GM10248 (cell line): ENCODE measurements at places on chromosomes 7 and 10.

GRCh38 chr10:24008164-24009091, 200.5 kb upstream of the KIAA1217 start:
- DNase-seq: no peak

GRCh38 chr10:30553626-30554439, 75.7 kb downstream of the LYZL2 start:
- DNase-seq: no peak

GRCh38 chr10:5951721-5952407, 25.5 kb downstream of the IL15RA start:
- no peak for DNase-seq

GRCh38 chr7:77353407-77353721, 62.8 kb downstream of the GSAP start:
- no peak for DNase-seq

DNA sequence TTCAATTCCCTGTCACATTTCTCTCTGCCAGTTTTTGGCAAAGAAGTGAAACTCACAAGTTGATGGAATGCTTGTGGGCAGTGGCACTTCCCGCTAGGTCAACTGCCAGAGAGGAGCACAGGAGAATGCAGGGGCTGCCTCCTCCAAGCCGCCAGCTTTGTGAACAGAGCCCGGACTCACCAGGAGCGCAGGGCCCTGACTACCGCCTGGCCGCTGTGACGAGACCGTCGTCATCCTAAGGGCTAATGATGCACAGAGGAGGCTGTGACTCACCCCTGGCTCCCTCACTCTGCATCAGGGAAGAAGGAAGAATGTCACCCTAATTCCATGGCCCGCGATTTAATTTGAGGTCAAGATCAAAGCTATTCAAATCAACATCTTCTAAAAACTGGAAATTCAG, 123.9 kb downstream of the TAX1BP1 start:
- DNase-seq: no peak

- no peak for DNase-seq
These were observed 595.1 kb downstream of the PARD3 start for GRCh38 chr10:34219753-34220548.

DNA sequence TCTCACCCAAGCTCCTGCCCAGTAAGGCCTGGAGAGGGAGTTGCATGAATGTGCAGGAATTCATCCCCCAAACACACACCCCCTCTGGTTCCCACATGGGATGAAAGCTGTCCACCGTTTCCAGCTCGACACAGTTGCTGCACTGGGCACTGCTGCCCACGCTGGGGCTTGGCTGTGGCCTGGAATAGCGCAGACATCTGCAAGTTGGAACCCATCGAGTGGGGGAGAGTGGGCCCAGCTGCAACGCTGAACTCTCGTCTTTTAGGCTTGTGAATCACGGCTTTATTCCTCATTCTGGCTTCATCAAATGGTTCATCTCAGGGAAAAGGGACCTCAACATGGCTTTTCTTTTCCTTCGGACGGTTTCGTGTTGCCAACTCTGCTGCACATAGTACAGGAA, 264.7 kb downstream of the DNAJB6 start:
- DNase-seq: no peak

DNA sequence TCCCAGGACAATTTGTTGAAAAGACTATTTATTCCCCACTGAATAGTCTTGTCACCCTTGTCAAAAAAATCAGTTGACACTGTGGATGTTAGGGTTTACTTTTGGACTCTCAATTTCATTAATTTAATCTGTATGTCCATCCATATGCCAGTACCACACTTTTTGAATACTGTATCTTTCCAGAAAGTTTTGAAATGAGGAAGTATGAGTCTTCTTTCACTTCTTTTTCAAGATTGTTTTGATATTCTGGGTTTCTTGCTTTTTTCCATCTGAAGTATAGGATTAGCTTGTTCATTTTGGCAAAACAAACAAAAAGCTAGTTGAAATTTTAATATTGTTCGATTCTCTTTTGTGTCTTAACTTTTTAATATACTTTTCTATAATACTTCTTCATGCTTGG, 21.7 kb downstream of the KLHDC10 start:
- no peak for DNase-seq

- DNase-seq: no peak
These were observed 15.6 kb upstream of the PARP12 start for GRCh38 chr7:140078392-140078791.

DNA sequence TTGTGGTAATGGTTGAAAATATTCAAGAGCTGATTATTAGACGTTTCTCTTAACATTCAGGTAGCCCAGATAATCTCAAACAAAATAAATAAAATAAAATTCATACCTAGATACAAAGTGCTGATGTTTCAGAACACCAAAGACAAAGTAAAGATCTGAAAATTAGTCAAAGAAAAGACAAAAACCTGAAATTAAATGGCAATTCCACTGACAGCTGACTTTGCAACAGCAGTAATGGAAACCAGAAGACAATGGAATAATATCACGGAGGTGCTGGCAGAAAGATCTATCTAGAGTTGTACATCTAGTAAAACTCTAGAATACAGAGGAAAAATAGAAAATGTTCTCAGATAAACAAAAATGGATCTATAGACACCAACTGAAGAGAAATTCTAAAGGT, 58.0 kb upstream of the IKZF1 start:
- DNase-seq: no peak

DNA sequence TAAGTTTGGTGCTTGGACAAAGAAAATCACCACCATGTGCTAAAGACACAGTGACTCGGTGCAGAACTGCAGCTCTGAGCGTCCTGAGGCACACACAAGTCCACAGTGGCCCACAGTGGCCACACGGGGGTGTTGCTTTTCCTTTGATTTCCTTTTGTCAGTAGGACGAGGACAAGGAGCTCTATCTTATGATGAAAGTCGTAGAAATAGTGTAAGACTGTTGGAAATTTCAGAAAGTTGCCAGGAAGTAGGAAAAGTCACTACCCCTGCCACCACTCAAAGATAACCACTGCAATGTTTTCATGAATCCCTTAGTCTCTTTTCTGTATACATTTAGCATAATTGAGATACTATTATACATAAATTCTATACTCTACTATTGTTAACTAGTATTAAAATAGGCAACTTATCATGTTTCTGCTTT, 146.0 kb downstream of the TNS3 start:
- no peak for DNase-seq

- no peak for DNase-seq
These were observed 680.8 kb downstream of the LRMDA start for GRCh38 chr10:76111986-76112825.

DNA sequence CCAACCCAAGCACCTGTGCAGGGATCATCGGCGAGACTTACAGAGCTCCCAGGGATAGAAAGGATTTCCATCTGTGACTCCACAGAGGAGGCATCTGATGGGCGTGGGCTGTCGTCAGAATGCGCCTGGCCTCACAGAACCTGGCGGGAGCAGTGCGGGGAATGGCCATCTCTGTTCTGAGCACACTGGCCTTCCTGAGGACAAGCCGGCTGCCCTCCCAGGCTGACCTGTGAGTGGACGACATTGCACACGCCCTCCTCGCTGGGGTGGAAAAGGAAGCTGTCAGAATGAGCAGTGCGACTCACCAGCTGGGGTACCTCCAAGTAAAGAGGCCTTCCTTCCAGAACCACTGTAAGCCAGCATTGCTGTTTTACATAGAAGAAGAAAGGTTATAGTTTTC, 234.6 kb upstream of the PITRM1 start:
- no peak for DNase-seq

DNA sequence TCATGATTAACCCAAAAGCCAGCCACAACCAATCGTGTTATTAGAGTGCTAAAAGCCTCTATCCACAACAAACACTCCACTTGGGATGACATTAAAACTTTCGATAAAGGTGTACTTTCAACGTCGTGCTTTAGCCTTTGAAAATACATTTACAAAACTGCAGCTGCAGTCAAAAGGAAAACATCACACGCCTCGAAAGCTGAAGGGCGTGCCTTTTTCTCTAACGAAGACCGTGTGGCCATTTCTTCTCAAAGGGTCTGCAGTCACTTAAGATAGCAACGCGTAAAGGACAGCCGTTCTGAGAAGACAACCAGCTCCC, 1.1 kb downstream of the ARHGAP12 start:
- DNase-seq: no peak

DNA sequence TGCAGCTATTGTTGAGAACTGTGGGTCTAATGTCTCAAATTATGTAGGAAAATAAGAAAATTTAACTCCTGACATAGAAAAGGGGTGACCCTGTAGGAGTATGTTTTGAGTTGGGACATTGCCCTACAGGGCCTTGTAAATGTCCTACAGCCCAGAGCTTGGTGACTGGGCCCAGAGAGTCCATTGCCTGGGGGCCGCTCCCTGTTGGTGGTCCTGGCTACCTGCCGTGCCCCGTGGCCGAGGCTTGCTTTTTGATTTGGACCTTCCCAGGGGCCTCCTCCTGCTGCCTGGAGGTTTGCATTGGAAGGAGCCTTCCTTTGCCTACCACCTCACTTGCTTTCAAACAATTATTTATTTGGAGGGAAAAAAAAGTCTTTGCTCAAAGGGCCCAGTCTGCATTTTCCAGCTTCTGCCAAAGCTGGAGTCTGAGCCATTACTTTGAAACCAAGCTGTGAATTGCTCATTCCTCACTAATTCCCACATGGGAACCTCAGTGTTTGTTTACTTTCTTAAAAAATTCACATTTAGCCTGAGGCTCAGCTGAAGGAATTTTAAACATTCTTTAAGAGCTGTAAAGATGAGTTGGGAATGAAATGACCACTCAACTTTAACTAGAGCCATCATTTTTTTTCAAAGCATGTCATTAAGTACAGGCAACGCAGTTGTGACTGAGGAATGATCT, 355.0 kb downstream of the GLRX3 start:
- no peak for DNase-seq

DNA sequence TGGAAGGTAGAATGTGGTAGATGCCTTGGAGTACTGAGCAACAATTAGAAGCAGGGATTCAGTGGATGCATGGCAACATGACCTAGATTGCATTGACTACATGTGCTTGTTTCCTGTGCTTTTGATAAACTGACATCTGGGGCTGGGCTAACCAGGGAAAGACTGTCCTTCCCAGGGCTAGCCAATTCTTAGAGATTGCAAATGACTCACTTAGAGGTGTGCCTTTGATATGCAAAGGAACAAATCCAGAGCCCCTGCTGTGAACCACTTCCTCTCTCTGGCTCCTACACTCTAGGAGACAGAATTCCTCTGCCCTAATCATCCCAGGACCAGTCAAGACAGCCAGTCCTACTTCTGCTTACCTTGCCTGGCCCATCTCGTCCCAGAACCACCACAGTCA, 651.5 kb downstream of the LRMDA start:
- no peak for DNase-seq

DNA sequence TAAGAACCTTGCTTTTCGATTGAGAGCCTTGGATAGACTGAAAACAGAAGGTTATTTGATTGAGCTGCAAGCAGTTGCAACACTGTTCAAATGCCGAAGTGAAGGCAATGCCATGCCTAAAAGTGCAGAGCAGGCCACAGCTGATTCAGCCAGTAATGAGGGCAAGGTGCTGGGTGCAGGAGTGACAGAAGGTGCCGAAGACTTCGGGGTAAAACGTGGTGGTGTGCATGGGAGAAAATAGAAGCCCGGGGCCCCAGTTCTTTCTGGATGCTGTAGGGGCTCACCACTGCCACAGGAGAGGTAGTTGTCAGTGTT, 43.6 kb upstream of the GATAD1 start:
- no peak for DNase-seq

GRCh38 chr10:30491916-30492515, 58.0 kb downstream of the MAP3K8 start:
- no peak for DNase-seq

- DNase-seq: no peak
These were observed 328.4 kb downstream of the PHTF2 start for GRCh38 chr7:78127009-78127408.

GRCh38 chr10:43236176-43236850, 30.6 kb downstream of the RASGEF1A start:
- DNase-seq: no peak

- DNase-seq: no peak
These were observed 3.6 kb downstream of the MCU start for GRCh38 chr10:72695496-72695895.

GRCh38 chr7:109895536-109895935, 1195.4 kb upstream of the LRRN3 start:
- DNase-seq: no peak

- no peak for DNase-seq
These were observed 219.1 kb upstream of the MKI67 start for GRCh38 chr10:128345353-128345752.

DNA sequence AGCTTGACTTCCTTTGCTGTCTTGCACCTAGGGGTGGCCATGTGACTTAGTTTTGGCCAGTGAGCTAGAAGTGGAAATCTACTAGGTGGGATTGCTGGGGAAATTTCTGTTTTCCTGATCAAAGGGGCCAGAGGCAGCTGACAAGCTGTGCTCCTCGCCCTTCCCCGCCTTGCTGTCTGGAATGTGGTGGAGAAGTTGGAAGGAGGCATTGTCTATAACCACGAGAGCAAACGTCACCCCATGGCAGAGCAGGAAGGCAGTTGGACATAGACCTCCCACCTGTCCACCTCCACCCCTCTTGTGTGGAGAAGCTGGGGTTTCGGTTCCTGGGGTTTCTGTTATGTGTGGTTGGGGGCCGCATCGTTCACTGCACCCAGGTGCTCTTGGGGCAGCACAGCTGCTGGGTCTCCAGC, 7.3 kb downstream of the SFRP5 start:
- DNase-seq: no peak

- no peak for DNase-seq
These were observed 20.6 kb downstream of the SHTN1 start for GRCh38 chr10:116984202-116984990.

DNA sequence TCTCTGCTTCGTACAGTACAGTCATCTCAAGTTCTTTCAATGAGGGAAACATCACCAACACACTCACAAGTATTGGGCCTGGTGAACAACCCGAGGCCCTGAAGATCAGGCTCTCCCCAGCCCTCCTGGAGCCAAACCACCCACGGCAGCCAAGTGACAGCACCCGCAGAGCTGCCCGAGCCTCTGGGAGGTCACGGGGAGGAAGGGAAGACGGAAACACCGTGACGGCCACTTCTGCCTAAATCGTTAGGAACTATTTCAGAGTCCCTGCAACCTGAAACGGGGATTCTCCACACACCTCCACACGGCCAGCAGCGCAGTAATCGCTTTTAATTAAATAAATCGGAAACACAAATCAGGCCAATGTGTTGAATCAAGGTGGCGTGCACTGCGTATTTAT, 222.6 kb downstream of the MAD1L1 start:
- no peak for DNase-seq

- no peak for DNase-seq
These were observed 31.5 kb upstream of the EFCAB10 start for GRCh38 chr7:105612806-105613205.

- DNase-seq: no peak
These were observed 351.2 kb upstream of the AKR1E2 start for GRCh38 chr10:4474829-4475228.

DNA sequence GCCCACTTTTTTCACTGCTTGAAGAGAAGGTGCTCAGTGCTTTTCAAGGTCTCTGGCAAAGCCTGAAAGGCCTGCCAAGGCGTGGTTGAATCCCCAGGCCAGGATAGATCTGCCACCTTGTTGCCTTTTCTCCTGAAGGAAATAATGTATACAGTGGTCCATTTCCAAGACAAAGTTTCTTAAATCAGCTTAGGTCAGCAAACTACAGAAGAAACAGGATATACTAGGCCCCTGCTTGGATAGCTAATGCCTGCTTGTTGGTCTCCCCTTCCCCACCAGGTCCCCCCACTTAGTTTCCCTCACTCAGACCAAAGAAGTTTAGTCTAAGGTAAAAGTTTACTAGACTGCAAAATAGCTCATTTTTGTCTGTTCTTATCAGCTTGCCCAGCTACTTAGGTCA, 19.9 kb downstream of the COL17A1 start:
- DNase-seq: no peak
